CD4-positive, alpha-beta T cell treated with Interleukin-4 for 4 hours (primary cell): ENCODE measurements at places on chromosomes 13 and 19.

DNA sequence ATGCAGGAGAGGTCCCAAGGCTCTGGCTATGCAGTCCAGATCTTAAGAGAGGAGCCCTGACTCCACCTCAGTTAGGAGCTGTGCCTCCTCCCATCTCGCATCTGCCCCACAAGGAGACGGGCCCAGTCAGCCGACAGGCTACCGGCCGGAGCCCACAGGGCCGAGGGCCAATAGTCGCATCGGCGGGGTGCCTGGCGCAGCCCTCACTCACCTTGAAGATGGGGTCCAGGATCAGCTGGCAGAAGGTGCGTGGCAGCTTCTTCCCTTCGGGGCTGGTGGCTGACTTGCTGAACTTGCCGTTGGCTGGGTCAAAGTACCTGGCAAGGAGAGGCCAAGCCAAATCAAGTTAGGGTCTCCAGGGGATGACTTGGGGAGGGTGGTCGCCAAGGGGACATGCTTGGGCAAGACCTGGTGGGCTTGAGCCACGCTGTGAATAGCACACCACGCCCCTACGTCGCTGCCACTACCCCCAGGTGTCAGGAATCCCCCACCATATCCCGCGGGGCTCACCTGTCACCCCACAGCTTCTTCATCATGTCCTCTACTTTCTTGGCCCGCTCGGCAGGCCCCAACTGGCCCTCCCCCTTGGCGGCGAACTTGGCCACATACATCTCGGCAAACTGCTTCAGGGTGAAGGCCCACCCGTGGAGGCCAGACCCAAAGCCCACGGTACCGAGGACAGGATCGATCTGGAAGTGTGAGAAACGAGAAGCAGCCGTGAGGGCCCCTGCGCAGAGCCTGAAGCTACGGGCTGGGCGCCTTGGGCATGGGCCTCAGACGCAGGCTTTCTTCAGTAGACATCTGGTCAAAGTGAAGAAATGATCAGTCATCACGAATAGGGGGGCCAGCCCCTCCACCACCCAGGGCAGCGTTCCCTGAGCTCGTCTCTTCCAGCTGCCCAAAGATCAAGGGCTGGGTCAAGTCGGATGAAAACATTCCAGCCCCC is 3.3 kb downstream of the EEF2 start:
- no peak for DNase-seq

DNA sequence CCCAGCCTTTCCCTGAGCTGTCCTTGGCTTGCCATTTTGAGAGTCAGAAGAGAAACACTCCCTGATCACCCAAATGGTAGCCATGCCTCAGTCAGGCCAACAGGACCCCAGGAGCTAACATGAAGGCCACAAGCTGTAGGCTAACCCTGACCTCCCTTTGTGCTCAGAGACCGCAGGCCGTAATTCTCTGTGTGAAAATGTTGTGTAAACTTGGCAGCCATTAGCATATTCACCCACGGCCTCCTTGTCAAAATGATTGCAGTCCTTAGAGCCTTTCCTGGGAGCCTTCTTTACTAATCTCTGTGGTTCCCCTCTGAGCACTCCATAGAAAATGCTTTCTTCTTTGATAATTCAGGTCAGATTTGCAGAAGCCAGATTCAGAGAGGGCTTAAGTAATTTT is 418.9 kb downstream of the COG6 start:
- DNase-seq: no peak

GRCh38 chr19:19487950-19488874 is 27.1 kb downstream of the TSSK6 start:
- DNase-seq: no peak

DNA sequence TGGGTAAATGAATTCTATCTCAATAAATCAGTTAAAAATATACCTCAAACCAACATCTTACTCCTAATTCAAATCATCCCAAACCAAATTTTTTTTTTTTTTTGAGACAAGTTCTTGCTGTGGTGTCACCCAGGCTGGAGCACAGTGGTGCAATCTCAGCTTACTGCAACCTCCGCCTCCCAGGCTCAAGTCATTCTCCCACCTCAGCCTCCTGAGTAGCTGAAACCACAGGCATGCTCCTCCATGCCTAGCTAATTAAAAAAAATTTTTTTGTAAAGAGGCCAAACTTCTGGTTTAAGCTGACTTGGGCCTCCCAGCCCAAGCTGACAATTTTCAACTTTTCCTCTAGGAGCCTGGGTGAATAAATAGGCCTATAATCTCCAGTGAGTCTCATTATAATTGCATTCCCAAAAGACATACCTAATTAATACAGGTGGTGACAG is 22.1 kb upstream of the OLFM2 start:
- no peak for DNase-seq

DNA sequence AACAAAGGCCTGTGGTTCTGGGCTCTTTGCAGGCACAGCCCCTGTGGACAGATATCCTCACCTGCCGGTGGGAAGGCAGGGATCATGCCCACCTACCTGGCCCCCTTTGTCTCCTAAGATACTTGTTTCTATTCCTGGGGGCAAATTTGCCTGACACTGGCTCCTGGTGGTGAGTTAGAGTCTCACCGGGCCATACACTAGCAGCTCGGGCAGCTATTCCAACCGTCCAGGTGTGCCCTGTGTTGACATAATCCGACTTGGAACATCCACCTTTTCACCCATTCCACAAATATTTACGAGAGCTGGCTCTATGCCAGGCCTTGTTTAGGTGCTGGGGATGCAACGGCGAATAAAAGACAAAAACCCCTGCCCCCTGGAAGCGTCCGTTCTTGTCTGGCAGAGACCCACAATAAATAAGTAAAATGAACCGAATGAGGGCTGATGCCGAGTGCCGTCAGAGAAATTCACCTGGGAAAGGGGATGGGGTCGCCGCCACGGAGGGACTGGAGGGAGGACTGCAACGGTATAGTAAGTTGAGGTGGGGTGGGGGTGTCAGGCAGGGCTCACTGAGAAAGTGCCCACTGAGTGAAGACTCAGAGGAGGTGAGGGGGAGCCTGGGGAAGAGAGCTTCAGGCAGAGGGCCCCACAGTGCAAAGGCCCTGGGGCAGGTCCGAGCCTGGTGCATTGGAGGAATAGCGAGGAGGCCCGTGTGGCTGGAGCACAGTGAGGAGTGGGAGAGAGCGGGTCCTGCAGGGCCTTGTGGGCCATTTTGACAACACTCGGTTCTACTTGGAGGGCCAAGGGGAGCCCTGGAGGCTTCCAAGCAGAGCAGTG is 43.2 kb upstream of the RANBP3 start:
- DNase-seq: no peak

GRCh38 chr13:18961383-18962117 is 220.1 kb downstream of the TUBA3C start:
- no peak for DNase-seq

DNA sequence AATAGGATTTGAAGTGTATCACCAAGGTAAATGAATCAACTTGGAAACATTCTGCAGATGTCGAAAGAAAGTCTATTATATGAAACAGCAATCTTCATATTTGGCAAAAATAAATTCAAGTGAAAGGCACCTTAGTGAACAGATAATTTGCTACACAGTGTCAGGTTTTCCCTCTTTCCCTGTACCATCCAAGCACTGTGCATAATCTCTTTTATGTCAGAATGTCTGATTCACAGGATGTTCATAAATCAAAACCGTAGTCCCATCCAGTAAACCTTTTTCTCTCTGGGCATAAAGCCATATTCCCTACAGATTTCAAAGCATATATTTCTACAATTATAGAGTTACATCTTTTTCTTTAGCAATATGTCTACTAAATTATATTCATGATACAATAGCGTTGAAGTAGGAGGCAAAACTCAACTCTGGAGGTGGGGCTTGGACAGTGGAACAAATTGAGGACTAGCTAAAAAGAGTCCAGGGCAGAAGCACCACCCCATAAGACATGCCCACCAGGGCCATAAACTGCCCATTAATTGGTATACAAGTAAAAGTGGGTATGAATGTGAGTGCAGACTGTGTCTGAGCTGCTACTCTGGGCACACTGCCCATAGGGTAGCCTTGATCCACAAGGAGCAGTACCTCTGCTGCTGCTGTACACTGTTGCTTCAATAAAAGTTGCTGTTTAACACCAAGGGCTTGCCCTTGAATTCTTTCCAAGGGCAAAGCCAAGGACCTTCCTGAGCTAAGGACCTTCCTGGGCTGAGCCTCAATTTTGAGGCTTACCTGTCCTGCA is 72.1 kb upstream of the MYCBP2 start:
- no peak for DNase-seq

DNA sequence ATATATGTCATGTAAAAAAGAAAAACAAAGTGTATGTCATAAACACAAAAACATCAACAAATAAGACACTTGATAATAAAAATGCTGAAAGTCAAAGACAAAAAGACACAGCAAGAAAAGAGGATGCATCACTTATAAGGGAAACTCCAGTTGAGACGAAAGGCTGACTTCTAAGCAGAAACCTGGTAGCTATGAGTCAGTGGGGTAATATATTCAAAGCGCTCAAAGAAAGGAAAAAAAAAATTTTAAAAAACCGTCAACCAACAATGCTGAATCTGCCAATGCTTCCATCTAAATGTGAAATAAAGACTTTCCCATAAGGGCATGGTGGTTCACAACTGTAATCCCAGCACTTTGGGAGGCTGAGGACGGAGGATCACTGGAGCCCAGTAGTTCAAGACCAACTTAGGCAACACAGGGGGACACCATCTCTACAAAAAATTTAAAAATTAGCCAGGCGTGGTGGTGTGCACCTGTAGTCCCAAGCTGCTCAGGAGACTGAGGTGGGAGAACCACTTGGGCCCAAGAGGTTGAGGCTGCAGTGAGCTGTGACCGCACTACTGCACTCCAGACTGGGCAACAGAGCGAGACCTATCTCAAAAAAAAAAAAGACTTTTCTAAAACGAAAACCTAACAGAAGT is 24.0 kb downstream of the USP12 start:
- peak; percentile 55 for DNase-seq

DNA sequence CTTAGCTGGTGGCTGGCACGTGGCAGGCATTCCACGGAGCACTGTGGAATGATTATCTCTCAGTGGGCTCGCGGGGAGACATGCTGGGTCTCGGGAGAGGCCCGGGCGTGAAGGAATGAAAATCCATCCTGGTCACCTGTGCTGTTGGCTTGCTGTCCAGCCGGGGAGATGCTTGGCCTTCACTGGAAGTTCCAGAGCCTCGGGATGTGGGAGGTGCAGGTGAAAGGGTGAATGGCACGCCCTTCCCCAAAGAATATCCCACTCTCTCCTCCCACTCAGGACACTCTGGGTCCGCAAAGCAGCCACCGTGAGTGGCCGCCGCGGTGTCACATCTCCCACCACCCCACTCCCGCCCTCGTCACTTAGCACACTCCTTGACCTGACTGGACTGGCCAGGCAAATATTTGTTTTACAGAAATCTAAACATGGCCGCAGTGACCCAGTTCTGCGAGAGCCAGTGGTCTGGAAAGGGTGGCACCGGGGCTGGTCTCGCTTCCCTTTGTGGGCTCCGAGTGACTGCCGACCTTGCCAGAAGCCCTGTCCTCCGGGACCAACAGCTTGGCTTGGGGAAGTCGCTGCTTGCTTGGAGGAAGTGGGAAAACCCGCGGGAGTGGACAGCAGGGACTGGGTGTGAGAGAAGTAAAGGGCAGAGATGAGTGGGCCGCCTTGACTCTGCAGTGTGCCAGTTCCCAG is 8.0 kb downstream of the DPP9 start:
- DNase-seq: no peak

GRCh38 chr13:99037756-99038155 is 59.9 kb upstream of the DOCK9 start:
- no peak for DNase-seq

DNA sequence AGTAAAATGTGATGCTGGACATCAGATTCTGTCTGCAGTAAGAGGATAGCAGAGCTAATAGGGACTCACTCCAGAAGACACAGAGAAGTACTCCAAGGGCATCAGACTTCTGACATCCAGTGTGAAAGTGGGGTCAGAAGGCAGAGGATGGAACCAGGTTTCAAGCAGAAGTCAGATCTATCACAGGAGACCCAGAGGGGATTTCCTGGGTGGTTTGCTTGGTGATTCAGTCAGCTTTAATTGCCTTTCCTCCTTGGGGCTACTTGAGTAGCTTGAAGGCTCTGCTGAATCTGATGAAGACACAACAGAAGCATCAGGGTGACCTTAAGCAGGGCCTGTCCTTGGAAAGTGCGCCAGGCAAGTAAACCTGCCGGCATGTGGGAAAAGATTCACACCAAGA is 300.6 kb downstream of the COG6 start:
- peak; percentile 54 for DNase-seq

GRCh38 chr19:58374200-58374599 is 6.6 kb downstream of the ZNF837 start:
- no peak for DNase-seq

GRCh38 chr19:3359015-3359918 is 7.1 kb upstream of the NFIC start:
- peak; percentile 80 for DNase-seq

GRCh38 chr13:75800545-75800944 is 164.4 kb downstream of the LMO7 start:
- no peak for DNase-seq

DNA sequence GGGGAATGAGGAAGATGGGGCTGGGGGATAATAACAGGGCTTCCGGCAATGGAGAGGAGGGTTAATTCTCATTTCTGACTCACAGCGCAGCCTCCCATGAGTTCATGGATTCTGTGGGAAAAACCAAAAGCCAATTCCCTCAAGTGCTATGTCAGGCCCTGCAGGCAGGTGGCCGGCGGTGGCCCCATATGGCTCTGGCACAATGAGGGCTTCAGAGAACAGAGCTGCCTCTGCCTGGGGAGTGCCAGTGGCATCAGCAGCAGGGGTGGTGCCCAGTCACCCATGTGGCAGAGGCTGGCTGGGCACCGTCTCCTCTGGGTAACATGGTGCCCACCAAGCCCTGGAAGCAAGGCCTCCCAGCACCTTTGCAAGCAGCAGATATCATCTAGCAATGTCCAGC is 69.1 kb downstream of the ALOX5AP start:
- DNase-seq: no peak

DNA sequence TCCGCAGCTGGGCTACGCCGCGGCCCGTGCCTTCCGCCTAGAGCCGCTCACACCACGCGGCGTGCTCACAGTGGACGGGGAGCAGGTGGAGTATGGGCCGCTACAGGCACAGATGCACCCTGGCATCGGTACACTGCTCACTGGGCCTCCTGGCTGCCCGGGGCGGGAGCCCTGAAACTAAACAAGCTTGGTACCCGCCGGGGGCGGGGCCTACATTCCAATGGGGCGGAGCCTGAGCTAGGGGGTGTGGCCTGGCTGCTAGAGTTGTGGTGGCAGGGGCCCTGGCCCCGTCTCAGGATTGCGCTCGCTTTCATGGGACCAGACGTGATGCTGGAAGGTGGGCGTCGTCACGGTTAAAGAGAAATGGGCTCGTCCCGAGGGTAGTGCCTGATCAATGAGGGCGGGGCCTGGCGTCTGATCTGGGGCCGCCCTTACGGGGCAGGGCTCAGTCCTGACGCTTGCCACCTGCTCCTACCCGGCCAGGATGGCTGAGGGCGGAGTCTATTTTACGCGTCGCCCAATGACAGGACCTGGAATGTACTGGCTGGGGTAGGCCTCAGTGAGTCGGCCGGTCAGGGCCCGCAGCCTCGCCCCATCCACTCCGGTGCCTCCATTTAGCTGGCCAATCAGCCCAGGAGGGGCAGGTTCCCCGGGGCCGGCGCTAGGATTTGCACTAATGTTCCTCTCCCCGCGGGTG is 7.4 kb downstream of the DBP start:
- DNase-seq: no peak

- no peak for DNase-seq
Observed at GRCh38 chr13:25378528-25378927, 6.8 kb downstream of the ATP8A2 start.
